Right lobe of liver (tissue), 6 donors: ENCODE measurements at places on chromosomes 6 and 20.

DNA sequence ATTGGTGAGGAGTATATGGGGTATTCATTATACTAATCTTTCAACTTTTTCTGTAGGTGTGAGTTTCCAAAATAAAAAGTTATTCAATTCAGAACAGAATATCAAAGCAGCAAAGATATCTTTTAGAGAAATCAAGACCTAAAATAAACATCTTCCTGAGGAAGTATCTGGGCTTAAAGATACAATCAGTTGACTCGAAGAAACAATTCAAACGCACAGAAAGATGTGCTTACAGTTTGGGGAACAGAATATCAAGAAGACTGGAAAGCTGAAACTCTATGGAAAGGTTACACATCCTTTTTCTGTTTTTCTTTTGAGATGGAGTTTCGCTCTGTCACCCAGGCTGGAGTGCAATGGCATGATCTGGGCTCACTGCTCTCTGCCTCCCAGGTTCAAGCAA, 36.2 kb upstream of the SAYSD1 start:
- no peaks in the 10 kb centered on the region for H3K4me1 ChIP-seq
- H3K27ac ChIP-seq: no peak overlapping the region
- H3K36me3 ChIP-seq: no peaks in the 10 kb centered on the region
- no peak overlapping the region for H3K4me3 ChIP-seq

GRCh38 chr6:169858935-169859351, 107.5 kb downstream of the ERMARD start:
- no peak overlapping the region for H3K4me3 ChIP-seq
- no peaks in the 10 kb centered on the region for H3K27me3 ChIP-seq
- no peak overlapping the region for H3K27ac ChIP-seq
- H3K36me3 ChIP-seq: no peaks in the 10 kb centered on the region
- no peak for DNase-seq

- no peak overlapping the region for H3K27ac ChIP-seq
- no peaks in the 10 kb centered on the region for H3K36me3 ChIP-seq
- H3K4me1 ChIP-seq: no peaks in the 10 kb centered on the region
- no peaks in the 10 kb centered on the region for H3K27me3 ChIP-seq
Observed at GRCh38 chr6:55568808-55569439, 10.1 kb downstream of the HMGCLL1 start.

DNA sequence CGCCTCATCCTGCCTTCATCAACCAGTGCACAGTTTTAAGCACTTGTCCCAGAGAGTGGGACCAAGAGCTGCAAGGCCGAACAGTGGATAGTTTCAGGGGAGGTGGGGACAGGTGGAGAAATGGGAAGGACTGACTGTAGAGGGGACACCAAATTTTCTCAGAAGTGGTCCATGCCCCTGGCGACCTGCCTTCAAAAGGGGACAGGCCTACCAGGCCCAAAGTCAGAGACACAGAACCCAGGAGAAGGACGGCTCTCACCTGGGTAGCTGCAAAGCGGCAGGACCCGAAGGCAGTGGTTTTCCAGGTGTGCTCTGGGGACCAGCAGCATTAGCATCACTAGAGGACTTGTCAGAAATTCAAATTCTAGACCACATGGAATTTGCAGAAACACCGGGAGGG, 5.8 kb downstream of the TFEB start:
- no peak overlapping the region for H3K27ac ChIP-seq
- DNase-seq: no peak
- H3K4me3 ChIP-seq: no peak overlapping the region
- H3K27me3 ChIP-seq: no peaks in the 10 kb centered on the region
- H3K4me1 ChIP-seq: no peaks in the 10 kb centered on the region

DNA sequence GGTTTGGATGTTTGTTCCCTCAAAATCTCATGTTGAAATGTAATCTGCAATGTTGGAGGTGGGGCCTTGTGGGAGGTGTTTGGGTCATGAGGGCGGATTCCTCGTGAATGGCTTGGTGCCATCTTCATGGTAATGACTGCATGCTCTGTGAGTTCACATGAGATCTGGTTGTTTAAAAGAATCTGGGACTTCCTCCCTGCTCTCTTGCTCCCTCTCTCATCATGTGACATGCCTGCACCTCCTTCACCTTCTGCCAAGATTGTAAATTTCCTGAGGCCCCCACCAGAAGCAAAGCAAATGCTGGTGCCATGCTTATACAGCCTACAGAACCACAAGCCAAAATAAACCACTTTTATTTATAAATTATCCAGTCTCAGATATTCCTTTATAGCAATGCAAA, 250.3 kb upstream of the PLN start:
- H3K27me3 ChIP-seq: no peaks in the 10 kb centered on the region
- DNase-seq: no peak
- no peaks in the 10 kb centered on the region for H3K36me3 ChIP-seq
- no peaks in the 10 kb centered on the region for H3K4me1 ChIP-seq
- no peak overlapping the region for H3K4me3 ChIP-seq

DNA sequence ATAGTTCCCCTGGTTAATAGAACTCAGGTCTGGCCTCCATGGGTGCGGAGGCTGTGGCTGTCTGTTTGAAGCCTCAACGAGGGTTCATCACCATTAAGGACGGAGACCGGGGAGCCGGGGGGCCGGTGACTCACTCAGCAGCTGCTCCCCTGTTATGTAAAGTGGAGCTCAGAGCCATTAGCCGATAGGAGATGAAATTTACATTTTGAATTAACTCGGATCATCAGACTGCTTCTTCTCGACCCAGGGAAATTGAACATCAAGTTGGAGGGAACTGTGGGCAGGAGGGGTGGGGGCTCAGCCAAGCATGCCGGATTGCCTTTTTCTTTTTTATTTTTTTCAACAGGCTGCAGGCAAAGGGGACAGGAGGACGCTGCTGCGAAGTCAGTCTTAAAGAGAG, 12.3 kb downstream of the PCK1 start:
- no peak for DNase-seq
- H3K27ac ChIP-seq: peak overlapping the region; percentile 15
- H3K27me3 ChIP-seq: no peaks in the 10 kb centered on the region
- no peak overlapping the region for H3K4me3 ChIP-seq
- no peaks in the 10 kb centered on the region for H3K4me1 ChIP-seq

- H3K27me3 ChIP-seq: no peaks in the 10 kb centered on the region
- H3K4me1 ChIP-seq: no peaks in the 10 kb centered on the region
- DNase-seq: no peak
- no peak overlapping the region for H3K27ac ChIP-seq
- no peak overlapping the region for H3K4me3 ChIP-seq
Observed at GRCh38 chr6:132929141-132929540, 114.8 kb downstream of the RPS12 start.

GRCh38 chr6:11762794-11763459, 15.7 kb downstream of the ADTRP start:
- no peak overlapping the region for H3K4me3 ChIP-seq
- H3K4me1 ChIP-seq: no peaks in the 10 kb centered on the region
- H3K36me3 ChIP-seq: no peaks in the 10 kb centered on the region
- H3K27me3 ChIP-seq: no peaks in the 10 kb centered on the region
- DNase-seq: no peak

DNA sequence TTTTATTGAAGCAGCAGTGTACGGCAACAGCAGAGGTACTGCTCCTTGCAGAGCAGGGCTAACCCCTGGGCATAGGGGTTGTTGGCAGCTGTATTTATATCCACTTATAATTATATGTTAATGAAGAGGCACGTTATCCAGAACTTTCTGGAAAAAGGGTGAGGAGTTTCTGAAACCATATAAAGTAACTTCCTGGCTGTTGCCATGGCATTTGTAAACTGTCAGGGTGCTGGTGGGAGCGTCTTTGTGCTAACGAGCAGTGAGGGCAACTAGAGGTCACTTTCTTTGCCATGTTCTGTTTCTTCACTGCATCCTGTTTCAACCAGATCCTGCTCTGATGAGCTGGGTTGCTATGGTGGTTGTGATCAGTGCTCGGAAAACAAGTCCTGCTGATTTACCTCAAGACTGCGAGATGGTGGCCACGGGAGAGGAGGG, 11.1 kb upstream of the ARFGEF2 start:
- no peak for DNase-seq
- no peaks in the 10 kb centered on the region for H3K27me3 ChIP-seq
- no peak overlapping the region for H3K4me3 ChIP-seq
- H3K4me1 ChIP-seq: no peaks in the 10 kb centered on the region
- H3K36me3 ChIP-seq: no peaks in the 10 kb centered on the region
- H3K27ac ChIP-seq: no peak overlapping the region

GRCh38 chr6:11992086-11992485, 20.0 kb upstream of the HIVEP1 start:
- H3K27me3 ChIP-seq: no peaks in the 10 kb centered on the region
- H3K4me3 ChIP-seq: no peak overlapping the region
- DNase-seq: no peak
- no peaks in the 10 kb centered on the region for H3K36me3 ChIP-seq

DNA sequence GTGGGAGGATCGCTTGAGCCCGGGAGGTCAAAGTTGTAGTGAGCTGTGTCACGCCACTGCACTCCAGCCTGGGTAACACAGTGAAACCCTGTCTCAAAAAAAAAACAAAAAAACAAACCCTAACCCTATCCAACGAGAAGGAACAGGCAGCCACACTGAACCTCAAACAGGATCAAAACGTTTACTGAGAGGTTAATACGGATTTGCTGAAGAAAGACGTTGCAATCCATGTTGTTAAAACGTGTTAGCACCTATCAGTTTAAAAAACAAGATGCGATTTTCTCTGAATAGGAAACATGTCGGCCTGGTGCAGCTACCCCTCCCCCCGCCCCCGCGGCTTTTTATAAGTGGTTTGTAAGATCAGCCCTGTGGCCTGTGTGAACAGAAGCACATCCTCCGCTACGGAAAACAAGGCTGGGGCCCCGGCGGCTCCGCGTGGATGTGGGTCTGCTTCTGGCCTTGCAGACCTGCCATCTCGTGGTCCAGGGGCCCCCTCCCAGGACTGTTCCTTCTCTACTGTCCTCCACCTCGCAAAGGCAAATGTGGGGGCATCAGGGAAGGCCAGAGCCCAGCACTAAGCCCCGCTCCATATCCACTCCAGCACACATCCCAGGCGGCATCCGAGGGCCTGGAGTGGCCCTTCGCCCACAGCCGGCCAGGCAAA, 11.4 kb downstream of the SLC2A4RG start:
- no peaks in the 10 kb centered on the region for H3K27me3 ChIP-seq
- no peaks in the 10 kb centered on the region for H3K4me1 ChIP-seq
- H3K36me3 ChIP-seq: no peaks in the 10 kb centered on the region
- no peak for DNase-seq
- H3K4me3 ChIP-seq: no peak overlapping the region

DNA sequence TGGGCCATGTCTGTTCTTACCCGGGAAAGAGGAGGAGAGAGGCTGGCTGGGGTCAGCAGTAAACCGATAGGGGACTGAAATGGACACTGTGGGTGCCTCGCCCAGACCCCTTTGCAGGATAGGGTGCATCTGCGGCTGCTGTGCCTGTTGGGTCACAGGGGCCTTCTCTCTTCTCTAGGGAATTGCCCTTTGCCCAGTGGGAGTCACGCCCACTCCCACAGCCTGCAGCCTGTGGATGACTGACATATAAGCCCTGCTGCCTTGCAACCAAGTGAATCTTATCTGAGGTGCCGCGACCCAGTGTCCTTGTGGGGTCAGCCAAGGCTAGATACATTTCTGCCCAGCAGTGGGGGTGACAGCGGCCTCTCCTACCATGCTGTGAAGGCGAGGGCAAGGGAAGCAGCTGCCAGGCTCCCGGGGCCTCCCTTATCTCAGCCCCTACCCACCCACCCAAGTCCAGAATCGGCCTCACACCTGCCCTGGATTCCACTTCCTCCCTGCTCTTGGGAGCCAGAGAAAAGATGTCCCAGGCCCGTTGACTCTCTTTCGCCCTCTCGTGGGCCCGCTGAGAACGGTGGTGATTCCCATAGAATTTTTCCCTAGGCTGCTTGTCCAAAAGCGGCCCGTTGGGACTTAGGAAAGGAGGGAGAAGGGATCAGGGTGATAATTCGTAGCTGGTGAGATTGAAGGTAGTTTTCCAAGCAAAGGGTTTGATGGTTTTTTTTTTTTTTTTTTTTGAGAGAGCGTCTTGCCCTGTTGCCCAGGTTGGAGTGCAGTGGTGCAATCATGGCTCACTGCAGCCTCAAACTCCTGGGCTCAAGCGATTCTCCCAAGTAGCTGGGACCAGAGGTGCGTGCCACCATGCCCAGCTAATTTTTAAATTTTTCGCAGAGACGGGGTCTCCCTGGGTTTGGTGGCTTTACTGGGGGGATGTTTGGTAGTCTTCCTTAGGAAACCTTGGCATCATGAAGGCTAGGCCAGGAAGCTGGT, 76.4 kb upstream of the RNF24 start:
- peak; percentile 66 for DNase-seq
- H3K27me3 ChIP-seq: no peaks in the 10 kb centered on the region
- H3K36me3 ChIP-seq: no peaks in the 10 kb centered on the region
- no peak overlapping the region for H3K27ac ChIP-seq
- H3K4me1 ChIP-seq: no peaks in the 10 kb centered on the region
- H3K4me3 ChIP-seq: no peak overlapping the region

- no peak overlapping the region for H3K4me3 ChIP-seq
- H3K27me3 ChIP-seq: no peaks in the 10 kb centered on the region
- DNase-seq: no peak
- H3K36me3 ChIP-seq: no peaks in the 10 kb centered on the region
- H3K4me1 ChIP-seq: no peaks in the 10 kb centered on the region
Observed at GRCh38 chr6:113120582-113121285, 736.4 kb upstream of the MARCKS start.

- H3K4me1 ChIP-seq: no peaks in the 10 kb centered on the region
- no peak overlapping the region for H3K27ac ChIP-seq
- no peaks in the 10 kb centered on the region for H3K36me3 ChIP-seq
- H3K27me3 ChIP-seq: no peaks in the 10 kb centered on the region
- no peak for DNase-seq
- H3K4me3 ChIP-seq: no peak overlapping the region
Observed at GRCh38 chr6:107230024-107230423, 114.7 kb upstream of the BEND3 start.

GRCh38 chr6:163577404-163577803, 162.9 kb downstream of the QKI start:
- H3K4me1 ChIP-seq: peaks cover 8% of the 10 kb centered on the region
- H3K36me3 ChIP-seq: no peaks in the 10 kb centered on the region
- no peak overlapping the region for H3K27ac ChIP-seq

- H3K27ac ChIP-seq: no peak overlapping the region
- no peaks in the 10 kb centered on the region for H3K36me3 ChIP-seq
- H3K4me3 ChIP-seq: no peak overlapping the region
Observed at GRCh38 chr6:89978749-89979145, 84.5 kb downstream of the GJA10 start.

DNA sequence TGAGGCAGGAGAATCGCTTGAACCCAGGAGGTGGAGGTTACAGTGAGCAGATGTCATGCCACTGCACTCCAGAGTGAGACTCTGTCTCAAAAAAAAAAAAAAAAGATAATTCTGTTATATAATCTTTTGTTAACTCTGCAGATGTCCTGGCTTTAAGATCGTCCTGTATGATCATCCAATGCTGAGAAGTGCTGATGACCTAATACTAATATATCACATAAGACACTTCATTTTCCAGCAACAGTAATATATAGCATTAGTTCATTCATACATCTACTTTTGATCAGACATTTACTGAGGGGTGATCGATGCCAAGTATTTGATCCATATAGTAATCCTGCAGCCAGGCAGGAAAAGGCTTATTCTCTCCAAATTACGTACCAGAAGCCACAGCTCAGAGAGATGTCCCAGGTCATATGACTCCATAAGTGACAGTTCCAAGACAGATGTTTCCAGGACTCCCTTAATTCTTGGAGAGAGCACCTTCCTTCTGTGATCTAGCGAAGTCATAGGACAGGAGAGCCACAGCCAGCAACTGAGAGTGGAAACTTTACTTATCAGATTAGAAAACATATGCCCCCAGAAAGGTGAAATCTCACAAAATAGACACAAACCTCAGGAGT, 60.7 kb downstream of the SHLD1 start:
- H3K27me3 ChIP-seq: no peaks in the 10 kb centered on the region
- H3K36me3 ChIP-seq: no peaks in the 10 kb centered on the region
- H3K4me3 ChIP-seq: no peak overlapping the region
- H3K27ac ChIP-seq: no peak overlapping the region

- H3K4me1 ChIP-seq: peaks cover 22% of the 10 kb centered on the region
- H3K27me3 ChIP-seq: no peaks in the 10 kb centered on the region
- no peaks in the 10 kb centered on the region for H3K36me3 ChIP-seq
- no peak overlapping the region for H3K4me3 ChIP-seq
- no peak for DNase-seq
- no peak overlapping the region for H3K27ac ChIP-seq
Observed at GRCh38 chr20:63903796-63904561, 9.1 kb downstream of the DNAJC5 start.
